CD8-positive, alpha-beta memory T cell (primary cell): ENCODE measurements at places on chromosomes 3 and 15. TPM values are rescaled to one million over a fixed set of nuclear protein-coding genes. Genes with fewer than 3 reads are reported as not detected.

- H3K4me1 ChIP-seq: no peaks in the 10 kb centered on the region
- H3K36me3 ChIP-seq: no peaks in the 10 kb centered on the region
These were observed 88.0 kb upstream of the IGF1R start for GRCh38 chr15:98560338-98560737.

DNA sequence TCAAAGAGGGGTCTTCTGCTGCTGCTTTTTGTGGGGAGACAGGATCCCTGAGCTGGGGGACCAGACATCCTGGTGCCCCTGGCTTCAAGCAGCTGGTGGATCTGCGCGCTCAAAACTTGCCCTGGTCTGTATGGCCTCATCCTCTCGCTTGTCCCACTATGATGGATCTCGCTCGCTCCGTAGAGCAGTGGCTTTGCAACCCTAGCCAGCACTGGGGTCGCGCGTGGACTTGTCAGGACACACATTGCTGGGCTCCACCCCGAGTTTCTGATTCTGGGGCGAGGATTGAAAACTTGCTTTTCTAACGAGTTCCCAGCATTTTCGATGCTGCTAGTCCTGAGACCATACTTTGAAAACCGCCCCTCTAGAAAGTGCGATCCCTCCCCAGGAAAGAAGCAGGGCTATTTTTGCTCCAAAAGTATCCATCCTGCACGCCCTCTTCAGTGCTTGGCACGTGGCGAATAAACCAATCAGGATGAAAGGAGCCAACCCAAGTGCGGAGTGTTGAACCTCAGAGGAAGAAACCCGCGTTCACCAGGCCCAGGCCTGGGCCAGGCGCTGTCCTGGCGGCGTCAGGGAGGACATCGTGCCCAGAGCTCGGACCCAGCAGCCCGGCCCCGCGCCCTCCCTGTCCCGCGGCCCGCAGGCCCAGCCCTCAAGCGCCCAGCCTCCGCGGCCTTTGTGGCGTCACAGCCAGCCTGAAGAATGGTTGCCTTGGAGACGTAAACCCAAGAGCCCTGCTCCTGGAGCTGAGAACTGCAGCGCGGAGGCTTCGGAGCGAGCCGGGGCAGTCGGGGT is at the start of gene CFAP100:
TSS of gene CFAP100 (plus strand) at position 731 of the 798 bp plus-strand sequence. CDS start 1,092 bp downstream, outside the sequence.
- H3K36me3 ChIP-seq: no peaks in the 10 kb centered on the region
- H3K4me1 ChIP-seq: no peaks in the 10 kb centered on the region
- DNase-seq: no peak
- H3K4me3 ChIP-seq: no peak within 1 kb of the TSS
- H3K27ac ChIP-seq: no peak within 1 kb of the TSS
- H3K27me3 ChIP-seq: peaks cover 4% of the 10 kb centered on the region

GRCh38 chr3:189853906-189854305 is 222.7 kb downstream of the TP63 start:
- H3K4me1 ChIP-seq: no peaks in the 10 kb centered on the region
- no peaks in the 10 kb centered on the region for H3K36me3 ChIP-seq
- H3K27ac ChIP-seq: no peak overlapping the region
- H3K4me3 ChIP-seq: no peak overlapping the region
- H3K27me3 ChIP-seq: no peaks in the 10 kb centered on the region

DNA sequence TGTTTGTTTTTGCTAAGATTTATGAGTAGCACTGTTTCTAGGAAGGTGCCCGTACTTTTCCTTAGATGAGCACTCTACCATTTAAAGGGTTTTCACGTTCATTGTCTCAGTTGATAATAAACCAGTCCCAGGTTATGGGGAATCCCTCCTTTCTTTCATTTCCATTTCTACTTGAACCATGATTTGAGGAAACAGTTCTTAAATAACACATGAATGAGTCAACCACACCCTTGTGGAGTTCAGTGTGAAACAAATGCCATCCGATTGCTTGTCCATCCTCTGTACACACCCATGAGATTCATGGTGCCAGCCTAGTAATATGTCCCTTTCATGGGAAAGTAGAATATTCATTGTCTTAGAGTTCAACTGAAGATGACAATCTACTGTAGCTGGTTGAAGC is 23.1 kb downstream of the CMTM8 start:
- no peaks in the 10 kb centered on the region for H3K4me1 ChIP-seq
- no peak for DNase-seq
- no peak overlapping the region for H3K27ac ChIP-seq
- H3K36me3 ChIP-seq: no peaks in the 10 kb centered on the region
- no peaks in the 10 kb centered on the region for H3K27me3 ChIP-seq

DNA sequence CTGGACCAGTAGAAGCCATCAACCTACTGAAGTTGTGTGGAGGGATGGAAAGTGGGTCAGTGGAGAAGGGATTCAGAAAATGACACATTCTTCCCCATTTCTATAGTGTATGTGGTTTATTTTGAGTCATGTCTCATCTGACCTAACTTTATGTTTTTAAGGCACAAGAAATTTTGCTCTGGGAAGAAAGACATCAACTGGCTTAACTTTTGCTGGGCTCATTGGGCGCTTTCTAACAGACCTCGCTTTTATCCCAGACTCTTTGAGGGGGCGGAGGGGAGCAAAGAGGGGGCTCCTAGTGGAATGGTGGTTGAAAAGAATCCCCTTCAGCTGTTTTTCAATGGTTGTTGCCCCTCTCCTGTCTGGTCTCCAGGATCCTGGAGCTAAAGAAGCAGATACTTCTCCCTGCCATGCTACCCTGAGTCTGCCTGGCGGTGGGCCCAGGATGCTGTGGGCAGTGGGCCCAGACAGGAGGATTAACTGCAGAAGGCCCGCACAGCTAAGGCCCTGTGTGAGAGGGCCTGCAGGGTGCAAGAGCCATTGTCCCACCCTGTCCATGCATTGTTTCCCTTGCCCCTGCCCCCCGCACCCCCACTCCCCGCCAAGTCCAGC is 14.5 kb downstream of the CSRNP1 start:
- H3K27me3 ChIP-seq: no peaks in the 10 kb centered on the region
- H3K4me3 ChIP-seq: no peak overlapping the region
- no peaks in the 10 kb centered on the region for H3K4me1 ChIP-seq
- DNase-seq: no peak

The CD200R1 gene
- total RNA-seq: 3.5 TPM
